ENCODE measurements at places on chromosomes 3 and 15.

DNA sequence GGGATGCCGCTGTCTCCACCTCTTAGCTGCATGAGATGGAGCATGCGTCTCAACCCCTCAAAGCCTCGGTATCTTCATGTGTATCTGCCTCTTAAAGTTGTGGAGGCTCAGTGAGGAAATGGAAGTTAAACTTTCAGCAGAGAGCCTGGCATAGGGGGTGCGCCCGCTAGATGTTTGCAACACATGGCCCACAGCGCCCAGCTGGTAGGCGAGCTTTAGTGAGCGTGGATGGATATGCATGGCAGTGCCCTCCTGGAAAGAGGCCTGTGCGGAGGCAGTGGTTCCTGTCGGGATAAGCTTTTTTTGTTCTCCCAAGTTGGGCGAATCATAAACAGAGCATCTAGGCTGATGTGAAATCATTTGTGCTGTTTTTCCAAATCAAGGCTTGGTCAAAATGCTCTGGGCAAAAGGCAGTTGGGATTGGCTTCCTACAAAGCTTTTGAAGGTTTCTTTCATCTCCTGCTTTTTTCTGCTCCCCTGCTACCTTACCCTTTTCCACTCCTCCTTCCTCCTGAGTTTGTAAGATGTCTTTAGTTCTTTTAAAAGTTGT lies 272.4 kb upstream of the TPM1 start:
- no peak for DNase-seq

GRCh38 chr15:67690936-67691335 lies 134.4 kb upstream of the SKOR1 start:
- DNase-seq: no peak

GRCh38 chr3:13011573-13012220 lies 61.5 kb downstream of the IQSEC1 start:
- DNase-seq: peak; percentile 90

- DNase-seq: no peak
Measured at GRCh38 chr3:123075359-123075758, 8.5 kb downstream of the PDIA5 start.

DNA sequence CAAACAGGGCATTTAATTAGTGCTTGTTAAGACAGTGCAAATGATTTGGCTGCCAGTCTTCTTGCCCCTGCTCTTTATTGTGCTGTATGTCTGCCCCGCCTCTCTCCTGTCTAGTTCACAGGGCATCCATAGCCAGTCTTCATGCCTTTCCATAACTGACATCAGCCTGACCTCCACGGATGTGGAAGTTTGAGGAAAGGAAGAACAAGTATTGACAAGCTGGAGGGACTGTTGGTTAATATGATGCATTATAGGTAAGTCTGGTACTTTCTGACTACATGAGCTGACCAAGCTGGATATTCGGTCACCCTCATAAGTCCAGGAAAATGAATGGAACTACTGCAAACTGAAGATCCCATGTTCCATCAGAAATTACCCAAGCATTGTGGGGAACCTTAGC lies 325.9 kb downstream of the TIGIT start:
- no peak for DNase-seq

- DNase-seq: no peak
Measured at GRCh38 chr3:194547042-194547441, 60.2 kb upstream of the ATP13A3 start.

DNA sequence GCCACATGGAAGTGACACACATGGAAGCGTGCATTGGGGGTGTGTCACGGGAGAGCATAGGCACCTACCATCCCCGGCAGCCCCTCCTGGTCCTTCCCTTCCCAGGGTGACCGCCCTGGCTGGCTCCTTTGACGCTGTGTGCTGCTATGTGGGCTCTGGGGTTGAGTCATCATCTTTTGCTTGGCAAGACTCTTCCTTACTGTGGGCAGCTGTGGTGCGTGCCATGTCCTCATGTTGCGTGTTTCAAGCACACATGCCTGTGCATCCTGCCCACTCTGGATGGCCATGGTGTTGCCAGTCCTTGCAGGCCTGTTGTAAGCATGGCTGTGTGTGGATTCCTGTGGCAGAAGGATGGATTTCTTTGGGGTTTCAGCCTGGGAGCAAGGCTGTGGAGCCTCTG lies 14.0 kb downstream of the PLXNA1 start:
- DNase-seq: no peak

GRCh38 chr15:25715536-25716413 lies 147.4 kb downstream of the ATP10A start:
- DNase-seq: no peak

- no peak for DNase-seq
Measured at GRCh38 chr15:73286311-73286710, 82.4 kb downstream of the HCN4 start.

DNA sequence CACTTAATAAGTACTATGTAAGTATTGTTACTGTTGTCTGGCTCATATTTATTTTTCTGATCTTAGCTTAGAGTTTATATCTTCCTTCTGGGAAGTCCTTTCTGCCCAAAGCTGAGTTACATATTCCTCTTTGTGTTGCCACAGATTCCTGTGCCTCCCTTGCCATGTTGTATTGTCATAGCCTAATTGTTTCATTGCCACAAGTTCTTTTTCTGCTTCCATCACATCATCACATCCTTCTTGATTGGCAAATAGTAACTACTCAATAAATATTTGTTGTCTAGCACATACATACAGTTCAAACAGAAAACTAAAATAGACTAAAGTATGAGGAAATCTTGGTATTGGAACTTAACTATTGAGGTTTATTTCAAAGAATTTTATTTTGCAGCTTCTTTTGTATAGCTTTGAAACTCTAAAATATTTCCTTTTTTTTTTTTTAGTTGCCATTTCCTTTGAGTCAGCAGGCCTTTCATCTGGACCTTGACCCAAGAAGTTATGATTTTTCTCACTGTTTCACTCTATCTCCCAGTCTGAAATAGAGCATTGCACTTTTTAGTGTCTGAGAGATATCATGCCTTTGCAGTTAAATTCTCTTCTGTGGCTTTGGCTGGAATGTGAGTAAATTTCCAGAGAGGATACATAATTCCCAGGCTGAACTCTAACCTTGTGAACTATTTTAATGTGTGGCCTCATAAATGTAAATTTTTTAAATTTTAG lies 98.2 kb downstream of the ZNF609 start:
- DNase-seq: no peak

DNA sequence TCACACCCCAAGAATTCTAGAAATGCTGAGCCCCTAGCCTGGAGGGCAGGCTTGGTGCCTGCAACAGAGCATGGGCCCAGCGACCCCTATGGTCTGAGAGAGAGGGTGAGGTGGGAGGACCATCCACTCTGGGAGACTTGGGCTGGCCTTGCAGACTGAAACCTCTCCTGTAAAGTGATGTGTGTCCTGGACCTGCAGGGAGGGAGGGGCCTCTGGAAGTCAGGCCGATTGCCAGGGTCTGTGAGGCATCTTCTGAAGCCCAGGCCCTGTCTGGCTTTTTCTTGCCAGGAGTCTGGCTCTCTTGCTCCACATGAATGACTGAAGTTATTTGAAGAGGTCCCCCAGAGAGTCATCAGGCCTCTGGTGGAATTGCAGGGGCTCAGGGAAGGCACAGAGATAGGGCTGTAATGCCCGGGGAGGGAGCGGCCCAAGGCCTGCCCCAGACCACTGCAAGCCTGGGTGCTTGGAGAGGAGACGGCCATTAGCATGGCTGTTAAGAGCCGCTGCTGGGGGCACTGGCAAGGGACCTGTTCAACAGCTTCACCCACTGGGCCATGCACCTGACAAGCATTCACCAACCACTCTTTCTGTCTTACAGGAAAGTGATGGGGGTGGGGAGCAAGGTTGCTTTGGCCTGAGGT lies 56.0 kb upstream of the CHRNA7 start:
- no peak for DNase-seq

DNA sequence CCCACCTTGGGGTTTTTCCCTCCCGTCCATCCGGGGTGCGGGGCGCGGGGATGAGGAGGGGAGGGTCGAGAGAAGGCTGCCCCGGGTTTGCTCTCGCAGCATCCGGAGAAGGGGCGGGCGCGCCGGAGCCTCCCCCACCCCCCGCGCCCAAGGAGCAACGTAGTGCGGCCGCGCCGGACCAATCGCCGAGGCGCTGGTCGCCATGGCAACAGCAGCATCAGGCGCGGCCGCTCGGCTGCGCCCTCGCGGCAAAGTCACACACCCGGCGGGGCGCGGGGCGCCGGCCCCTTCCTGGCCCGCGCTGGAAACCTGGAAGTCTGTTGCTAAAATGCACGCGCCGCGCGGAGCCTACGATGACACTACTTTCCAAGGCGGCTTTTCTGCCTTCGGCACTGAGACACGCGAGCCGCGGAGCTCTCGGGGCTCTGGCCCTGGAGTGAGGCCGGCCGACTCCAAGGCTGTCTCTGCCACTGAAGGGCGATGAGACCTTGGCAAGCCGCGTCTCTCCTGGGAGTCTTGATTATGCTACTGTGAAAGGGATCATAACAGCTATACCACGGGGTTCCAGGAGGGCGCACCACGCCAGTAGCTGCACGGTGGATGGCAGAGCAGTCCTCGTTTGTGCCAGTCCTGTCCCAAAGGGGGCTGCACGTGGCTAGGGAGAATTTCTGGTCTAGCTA lies at the start of gene IQSEC1:
Gene IQSEC1 (minus strand): TSS at position 104 of the 680 bp plus-strand sequence. CDS start 415 bp downstream, outside the sequence.
- peak; percentile 67 for DNase-seq

DNA sequence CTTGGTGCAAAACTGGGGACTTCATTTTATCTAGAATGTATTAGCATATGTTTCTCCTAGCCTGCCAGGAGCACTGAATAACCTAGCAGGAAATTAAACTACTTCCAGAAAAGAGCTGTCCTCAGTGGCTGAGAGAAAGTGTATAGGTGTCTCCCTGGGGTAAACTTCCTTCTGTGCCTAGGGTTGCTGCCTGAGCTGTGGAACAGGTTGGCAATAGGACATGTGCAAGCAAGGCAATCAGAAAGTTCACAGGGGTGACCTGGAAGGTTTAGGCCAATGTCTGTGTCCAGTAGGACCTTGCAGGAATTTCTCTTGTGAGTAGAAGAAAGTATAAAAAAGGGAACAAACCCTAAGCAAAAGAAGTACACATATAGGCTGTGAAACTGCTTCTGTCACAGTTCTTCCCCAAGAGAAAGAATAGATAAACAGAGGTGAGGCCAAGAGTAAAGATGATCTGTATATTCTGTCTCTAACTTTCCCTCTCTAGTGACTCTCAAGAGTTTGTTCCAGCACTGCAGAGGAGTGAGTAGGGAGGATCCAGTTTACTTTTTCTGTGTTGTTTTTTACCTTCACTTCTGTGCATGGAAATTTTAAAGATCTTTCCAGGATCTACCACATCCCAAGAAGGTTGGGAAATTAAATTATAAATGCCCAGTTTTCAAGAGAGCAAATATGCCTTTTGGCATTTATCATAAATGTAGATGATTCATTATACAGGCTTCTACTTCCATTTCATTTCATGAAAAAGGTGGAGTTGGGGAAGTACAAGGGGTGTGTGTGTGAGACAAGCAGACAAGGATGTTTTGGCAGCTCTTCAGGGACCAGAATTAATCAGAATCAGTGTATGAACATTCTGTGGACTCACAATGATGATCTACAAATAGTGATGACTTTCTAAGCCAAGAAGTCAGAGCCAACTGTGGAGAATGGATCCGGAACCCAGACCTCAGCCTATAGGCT lies 155.2 kb downstream of the RBPMS2 start:
- DNase-seq: no peak

DNA sequence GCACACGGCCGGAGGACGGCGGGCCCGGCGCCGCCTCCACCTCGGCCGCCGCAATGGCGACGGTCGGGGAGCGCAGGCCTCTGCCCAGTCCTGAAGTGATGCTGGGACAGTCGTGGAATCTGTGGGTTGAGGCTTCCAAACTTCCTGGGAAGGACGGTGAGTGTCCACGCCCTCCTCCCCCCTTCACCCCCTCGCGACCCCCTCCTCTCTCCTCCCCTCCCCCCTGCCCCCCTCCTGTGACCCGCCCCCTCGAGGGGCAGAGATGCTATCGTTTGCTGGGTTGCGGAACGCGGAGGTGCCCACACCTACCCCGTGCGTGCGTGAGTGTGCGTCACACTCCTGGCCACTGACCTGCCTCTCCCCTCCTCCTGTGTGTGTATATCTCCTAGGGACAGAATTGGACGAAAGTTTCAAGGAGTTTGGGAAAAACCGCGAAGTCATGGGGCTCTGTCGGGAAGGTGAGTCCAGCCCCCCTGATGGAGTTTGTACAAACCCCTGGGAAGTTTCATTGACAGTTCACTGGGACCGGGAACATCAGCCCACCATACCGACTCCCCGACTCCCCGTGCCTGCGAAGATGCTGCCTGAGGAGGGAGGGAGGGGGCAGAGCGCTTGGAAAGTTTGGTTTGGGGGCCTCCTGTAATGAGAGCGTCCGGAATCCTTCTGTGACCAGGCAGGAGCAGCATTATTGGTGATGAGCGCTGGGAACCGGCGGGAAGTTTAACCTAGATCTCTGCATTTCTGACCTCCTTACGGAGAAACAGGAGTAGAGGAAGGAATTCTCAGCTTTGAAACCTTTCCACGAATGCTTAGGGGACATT lies 795 bp upstream of the SCAANT1 start:
- DNase-seq: peak; percentile 36

GRCh38 chr3:55698831-55699230 lies 211.7 kb upstream of the WNT5A start:
- no peak for DNase-seq

- no peak for DNase-seq
Measured at GRCh38 chr3:41464401-41464800, 265.1 kb downstream of the CTNNB1 start.

DNA sequence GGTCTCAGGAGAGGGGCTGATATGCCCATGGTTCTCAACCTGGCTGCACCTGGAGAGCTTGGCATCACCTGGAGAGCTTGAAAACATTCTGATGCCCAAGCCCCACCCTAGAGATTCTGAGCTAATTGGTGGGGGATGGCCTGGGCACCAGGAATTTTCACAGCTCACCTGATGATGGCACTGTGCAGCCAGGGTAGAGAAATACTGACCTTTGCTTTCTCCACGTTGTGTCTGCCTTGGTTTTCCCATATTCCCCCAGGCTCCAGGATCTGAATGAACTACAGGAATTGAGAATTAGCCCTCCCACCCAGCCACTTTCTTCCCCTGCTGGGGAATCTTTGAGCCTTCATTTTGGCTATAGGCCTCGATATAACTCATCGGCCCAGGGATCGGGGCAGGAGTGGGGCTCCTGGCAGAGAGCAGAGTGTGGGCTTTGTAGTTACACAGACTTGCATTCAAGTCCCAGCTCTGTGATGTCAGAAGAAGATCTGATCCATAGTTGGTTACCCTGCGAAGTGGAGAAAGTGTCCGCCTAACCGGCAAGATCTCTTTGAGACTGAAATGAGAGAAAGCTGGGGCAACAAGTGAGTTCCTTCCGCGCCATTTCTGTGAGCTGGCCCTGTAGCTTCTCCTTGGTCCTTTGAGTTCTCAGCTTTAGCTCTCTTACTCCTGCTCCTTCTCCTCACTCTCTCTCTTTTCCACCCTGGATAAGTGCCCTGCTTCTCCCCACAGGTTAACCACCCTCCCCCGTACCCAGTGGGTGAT lies 33.1 kb upstream of the UBE2Q2 start:
- peak; percentile 13 for DNase-seq

GRCh38 chr15:27864086-27864485 lies 235.0 kb downstream of the OCA2 start:
- no peak for DNase-seq

DNA sequence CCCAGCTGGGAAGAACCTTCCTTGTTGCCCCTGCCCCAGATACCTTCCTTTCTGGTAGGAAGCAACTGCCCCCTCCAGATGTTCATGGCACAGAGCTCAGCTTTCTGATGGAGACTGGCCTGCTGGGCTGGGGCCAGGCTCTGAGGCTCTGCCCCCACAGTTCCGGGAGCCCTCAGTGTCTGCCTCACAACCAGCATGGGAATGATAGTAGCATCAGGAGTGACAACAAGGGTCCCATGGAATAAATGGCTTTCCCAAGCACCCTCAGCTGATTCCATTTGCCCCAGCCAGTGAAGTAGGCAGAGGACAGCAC lies 65.6 kb upstream of the IQSEC1 start:
- no peak for DNase-seq

GRCh38 chr3:47424434-47425382 lies 43.9 kb downstream of the PTPN23 start:
- DNase-seq: no peak

GRCh38 chr3:25155652-25156471 lies 272.2 kb upstream of the RARB start:
- DNase-seq: no peak
